NCI-H526 treated with DMSO at 0.1 percent for 48 hours (cell line): ENCODE measurements at places on chromosomes 12 and 14.
A peak's percentile ranks its signal among the peaks of the same experiment; 100 is the strongest.

GRCh38 chr14:49586673-49587460 is 687 bp upstream of the RPS29 start:
- peak; percentile 55 for DNase-seq

DNA sequence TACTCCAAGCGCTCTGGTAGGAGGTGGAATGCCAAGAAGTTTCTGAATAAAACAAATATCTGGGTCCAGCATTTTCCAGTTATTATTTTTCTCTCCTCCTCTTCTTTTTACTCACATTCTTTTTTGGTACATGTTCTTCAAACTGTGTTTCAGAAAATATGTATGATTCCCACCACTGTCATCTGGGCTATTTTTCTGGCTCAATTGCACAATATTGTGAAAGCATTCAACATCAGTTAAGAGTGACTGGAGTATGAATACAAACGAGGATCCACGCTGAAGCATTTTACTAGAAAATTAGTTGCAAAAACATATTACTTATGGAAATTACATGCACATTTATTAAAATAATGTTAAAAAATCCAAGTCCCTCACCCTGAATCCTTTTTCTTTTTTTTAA is 61.5 kb downstream of the KCNMB4 start:
- peak; percentile 26 for DNase-seq

DNA sequence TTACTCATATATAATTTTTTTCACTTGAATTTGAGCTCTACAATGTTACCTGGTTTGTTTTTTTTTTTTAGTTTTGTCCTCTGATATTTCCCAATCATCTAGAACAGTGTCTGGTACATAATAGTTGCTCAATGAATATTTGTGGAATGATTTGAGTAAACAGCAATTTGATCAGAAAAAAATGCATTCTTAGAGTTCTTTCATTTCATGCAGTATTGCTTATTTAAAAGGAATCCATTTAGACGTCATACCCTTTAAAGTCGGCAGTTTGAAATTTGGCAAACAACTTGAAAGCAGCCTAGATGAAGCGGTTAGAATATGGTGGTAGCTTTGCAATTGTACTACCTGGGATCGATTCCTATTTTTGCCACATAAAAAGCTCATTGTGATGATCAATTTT is 140.0 kb downstream of the PDE3A start:
- DNase-seq = no peak

DNA sequence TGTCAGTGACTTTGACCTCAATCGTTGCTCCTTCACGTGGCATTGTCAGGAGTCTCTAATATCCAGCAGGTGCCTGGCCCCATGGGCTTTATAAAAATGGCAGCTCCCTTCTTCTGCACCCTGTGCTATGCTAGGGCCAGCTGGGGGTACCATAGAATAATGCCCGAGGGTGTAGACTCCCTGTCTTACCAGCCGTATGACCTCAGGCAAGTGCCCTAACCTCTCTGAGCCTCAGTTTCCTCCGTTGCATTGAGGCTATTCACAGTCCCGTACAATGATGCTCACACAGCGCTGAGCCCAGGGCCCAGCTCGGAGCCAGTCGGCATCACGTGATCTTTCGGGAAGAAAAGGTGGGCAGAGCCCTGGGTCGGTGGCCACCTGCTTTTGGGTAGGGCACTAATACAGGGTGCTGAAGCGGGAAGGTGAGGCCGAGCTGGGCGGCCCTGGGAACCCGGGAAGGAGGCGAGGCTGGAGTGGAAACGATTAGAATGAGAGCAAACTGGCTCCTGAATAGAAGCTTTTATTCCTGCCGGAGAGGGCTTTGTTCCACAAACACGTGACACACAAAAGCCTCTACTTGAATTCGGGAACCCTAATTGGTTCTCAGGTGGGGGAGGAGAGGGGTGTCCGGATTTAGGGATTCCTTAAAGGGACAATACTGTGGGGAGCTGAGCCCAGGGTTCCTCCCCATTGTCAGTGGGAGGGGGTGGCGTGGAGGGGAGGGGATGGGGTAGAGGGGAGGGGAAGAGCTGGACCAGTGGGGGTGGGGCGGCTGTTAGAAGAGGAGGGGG is 19.9 kb upstream of the MSI1 start:
- no peak for DNase-seq

- DNase-seq = no peak
Observed at GRCh38 chr14:92990456-92991430, 67.8 kb downstream of the CHGA start.

GRCh38 chr12:95762123-95762785 is 28.3 kb downstream of the NTN4 start:
- DNase-seq = no peak
